G401 (cell line): ENCODE measurements at places on chromosomes 11 and 22.

GRCh38 chr11:44305470-44306051, 4.4 kb downstream of the ALX4 start:
- no peak for DNase-seq

- no peak for DNase-seq
Measured at GRCh38 chr11:103594283-103594682, 442.2 kb upstream of the DDI1 start.

DNA sequence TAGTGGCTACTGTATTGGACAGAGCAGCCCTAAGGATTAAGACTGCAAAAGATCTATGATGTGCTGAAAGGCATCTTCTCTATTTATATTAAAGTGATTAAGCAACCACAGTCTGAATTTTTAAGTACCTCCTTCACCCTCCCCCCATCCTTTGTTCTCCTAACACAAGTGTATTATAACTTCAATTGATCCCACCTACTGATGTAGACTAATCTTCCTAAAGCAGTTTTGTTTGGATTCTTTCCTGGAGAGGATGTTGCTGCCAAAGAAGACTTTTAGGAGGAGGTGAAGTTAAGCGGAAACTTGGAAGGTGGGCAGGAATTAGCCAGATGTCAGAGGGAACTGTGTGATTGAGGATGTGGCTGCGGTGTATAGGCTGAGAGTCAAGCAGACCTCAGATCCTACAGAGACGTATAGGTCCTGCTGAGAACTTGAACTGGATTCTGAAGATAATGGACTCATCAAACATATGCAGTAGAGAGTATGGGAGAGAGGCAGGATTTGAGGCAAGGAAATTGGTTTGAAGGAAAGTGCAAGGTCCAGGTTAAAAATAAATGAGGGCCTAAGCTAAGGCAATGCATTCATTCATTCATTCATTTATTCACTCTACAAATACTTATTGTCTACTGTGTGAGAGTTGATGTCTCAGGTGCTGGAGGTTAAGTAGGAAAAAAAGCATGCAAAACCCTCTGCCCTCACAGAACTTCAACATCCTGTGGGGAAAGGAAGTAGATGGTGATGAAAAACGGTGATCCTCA, 5.2 kb upstream of the RASSF10 start:
- no peak for DNase-seq

- DNase-seq: no peak
Measured at GRCh38 chr11:45252134-45252856, 33.8 kb downstream of the SYT13 start.

- peak; percentile 10 for DNase-seq
Measured at GRCh38 chr11:130705670-130706421, 210.4 kb downstream of the SNX19 start.

- no peak for DNase-seq
Measured at GRCh38 chr11:95058621-95059020, 8.1 kb upstream of the SRSF8 start.

DNA sequence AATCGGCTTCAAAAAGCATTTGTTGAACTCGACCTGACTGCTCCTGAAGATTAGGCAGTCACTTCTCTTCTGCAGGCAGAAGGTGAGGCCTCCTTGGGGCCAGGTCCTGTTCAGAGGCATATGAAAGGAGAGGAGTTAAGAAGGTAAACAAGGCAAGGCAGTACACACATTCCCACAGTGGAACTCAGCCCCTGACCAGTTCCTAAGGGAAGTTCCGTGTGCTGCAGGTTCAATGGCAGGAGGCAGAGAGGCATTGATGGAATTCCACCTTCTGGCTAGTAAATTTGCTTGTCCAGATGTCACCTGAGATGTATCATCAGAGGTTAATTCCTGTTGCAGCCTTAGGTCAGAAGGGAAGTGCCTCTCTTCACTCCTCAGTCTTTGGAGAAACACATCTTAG, 337.0 kb upstream of the MTNR1B start:
- no peak for DNase-seq

DNA sequence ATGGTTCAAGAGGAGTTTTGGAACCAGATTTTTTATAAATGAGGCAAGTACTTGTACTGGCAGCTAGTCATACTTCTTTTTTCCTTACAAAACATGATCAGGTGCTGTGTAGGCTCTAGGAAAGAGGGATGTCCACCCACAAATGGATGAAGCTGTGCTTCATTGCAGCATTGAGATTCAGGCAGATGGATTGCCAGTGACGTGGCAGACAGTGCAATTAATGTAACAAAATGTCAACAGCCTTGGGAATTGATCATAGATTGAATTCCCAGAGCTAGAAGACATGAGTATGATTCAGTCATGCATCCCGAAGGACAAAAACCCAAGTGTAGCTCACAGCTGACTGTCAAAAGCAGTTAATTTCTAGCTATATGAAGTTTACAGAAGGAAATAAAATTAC, 99.2 kb upstream of the RASSF10 start:
- no peak for DNase-seq

GRCh38 chr22:30922151-30922611, 46.4 kb downstream of the MORC2 start:
- peak; percentile 62 for DNase-seq

GRCh38 chr11:65213322-65214211, 31.8 kb downstream of the CAPN1 start:
- DNase-seq: no peak

DNA sequence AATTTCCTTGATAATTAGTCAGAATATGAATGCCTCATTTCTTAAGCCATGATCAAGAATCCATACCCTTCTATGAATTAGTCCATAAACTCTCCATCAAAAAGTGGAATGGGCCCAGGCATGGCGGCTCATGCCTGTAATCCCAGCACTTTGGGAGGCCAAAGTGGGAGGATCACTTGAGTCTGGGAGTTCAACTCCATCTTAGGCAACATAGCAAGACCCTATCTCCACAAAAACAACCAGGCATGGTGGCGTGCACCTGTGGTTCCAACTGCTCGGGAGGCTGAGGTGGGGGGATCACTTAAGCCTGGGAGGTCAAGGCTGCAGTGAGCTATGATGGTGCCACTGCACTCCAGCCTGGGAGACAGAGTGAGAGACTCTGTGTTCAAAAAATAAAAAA, 52.1 kb upstream of the SHANK2 start:
- no peak for DNase-seq

DNA sequence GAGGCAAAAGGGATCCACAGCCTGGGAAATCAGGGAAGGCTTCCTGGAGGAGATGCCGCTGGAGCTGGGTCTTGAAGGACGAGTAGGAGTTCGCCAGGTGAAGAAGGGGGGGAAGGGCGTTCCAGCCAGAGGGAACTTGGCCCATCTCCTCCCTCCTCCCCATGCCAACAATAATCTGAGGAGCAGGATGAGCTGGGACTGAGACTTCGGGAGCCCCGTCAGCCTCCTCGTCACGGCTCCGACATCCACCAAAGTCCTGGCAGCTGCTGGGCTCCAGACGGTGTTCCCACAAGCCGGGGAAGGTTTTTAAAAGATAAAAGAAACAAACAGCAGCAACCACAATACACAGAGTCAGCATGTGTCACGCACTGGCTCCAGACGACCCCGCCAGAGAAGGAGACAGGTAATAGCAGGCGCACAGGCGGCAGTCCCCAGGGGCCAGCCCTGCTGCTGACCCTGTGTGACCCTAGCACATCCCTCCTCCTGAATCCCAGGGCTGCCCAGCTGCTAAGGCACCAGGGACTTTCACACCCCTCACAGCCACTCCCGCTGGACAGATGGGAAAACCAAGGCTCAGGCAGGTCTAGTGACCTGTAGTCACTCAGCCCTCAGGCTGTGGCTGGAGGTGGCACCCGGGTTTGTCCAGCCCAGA, 37.3 kb downstream of the NUP50 start:
- DNase-seq: no peak

- peak; percentile 76 for DNase-seq
Measured at GRCh38 chr22:26168939-26169314, 335 bp upstream of the SEZ6L start.

DNA sequence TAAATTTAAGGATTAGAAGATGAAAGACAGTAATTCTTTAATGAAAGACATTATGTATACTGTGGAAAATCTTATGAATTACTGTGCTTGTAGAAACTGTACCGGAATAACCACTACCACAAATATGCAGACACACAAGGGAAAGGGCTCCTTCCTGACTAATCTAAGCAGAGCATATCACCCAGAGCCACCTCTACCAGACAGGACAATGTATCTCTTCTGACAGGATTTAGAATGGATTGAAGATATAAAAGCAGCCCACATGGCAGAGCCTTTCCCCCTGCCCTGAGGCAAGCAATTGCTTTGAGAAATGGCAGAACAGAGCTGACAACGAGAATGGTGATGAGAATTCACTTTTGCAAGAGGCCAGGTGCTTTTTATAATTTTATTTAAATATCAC, 144.1 kb downstream of the NOX4 start:
- DNase-seq: no peak
